ENCODE measurements at places on chromosomes 1 and 21. TPM values are rescaled to one million over a fixed set of nuclear protein-coding genes. Genes with fewer than 3 reads are reported as not detected.

The ZBTB8OS gene
- polyA plus RNA-seq: 66.8 TPM

The APOBEC4 gene
- not detected for polyA plus RNA-seq

The SPRR1B gene
- polyA plus RNA-seq: not detected

The ZNF644 gene
- 55.7 TPM for polyA plus RNA-seq

The CYP4A22 gene
- not detected for polyA plus RNA-seq

The ALPL gene
- polyA plus RNA-seq: 0.77 TPM

The DNTTIP2 gene
- 38.5 TPM for polyA plus RNA-seq

The PRAMEF33 gene
- not detected for polyA plus RNA-seq

The CTSS gene
- not detected for polyA plus RNA-seq

The RNF186 gene
- polyA plus RNA-seq: not detected

The LIN9 gene
- polyA plus RNA-seq: 9.7 TPM

The FAM229A gene
- polyA plus RNA-seq: 12.3 TPM

The CHI3L1 gene
- polyA plus RNA-seq: 1.4 TPM

The ISG15 gene
- 110 TPM for polyA plus RNA-seq

The KLHDC7A gene
- polyA plus RNA-seq: not detected

The TAF1A gene
- 5.5 TPM for polyA plus RNA-seq

The MANEAL gene
- 4.1 TPM for polyA plus RNA-seq

The TRPM2 gene
- not detected for polyA plus RNA-seq

The TRNP1 gene
- 42.9 TPM for polyA plus RNA-seq

The FNDC10 gene
- 62.3 TPM for polyA plus RNA-seq

The KRTAP11-1 gene
- polyA plus RNA-seq: not detected

The C1QTNF12 gene
- not detected for polyA plus RNA-seq

The LAMB3 gene
- polyA plus RNA-seq: not detected
